NCI-H1417 treated with DMSO at 0.1 percent for 48 hours (cell line): ENCODE measurements at places on chromosomes 12 and 14.

GRCh38 chr14:44895716-44896115, 66.0 kb downstream of the KLHL28 start:
- DNase-seq = no peak

DNA sequence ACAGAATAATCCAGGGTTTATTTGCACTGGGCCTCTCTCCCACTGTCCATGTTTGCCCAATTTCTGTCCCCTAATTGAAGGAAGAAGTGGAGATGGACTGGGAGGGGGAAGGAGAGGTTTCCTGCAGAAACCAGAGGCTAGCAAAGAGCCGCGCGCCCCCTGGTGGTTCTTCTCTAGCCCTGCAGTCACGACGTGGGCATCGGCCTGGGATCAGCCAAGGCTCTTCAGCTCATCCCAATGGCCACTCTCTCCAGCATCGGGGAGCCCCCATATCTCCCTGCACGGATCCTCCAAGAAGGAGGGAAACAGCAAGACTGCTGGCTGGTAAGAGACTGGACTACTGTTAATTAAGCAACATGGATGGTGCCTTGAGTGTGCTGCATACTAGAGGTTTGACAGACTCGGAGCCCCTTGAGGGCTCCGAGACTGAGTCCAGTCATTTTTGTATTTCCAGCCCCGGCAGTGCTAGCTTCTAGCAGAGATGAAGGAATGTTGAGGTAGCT, 18.7 kb downstream of the ZBTB39 start:
- DNase-seq = peak; percentile 16

- DNase-seq = no peak
These were observed 96.5 kb upstream of the NCOR2 start for GRCh38 chr12:124663771-124664366.

DNA sequence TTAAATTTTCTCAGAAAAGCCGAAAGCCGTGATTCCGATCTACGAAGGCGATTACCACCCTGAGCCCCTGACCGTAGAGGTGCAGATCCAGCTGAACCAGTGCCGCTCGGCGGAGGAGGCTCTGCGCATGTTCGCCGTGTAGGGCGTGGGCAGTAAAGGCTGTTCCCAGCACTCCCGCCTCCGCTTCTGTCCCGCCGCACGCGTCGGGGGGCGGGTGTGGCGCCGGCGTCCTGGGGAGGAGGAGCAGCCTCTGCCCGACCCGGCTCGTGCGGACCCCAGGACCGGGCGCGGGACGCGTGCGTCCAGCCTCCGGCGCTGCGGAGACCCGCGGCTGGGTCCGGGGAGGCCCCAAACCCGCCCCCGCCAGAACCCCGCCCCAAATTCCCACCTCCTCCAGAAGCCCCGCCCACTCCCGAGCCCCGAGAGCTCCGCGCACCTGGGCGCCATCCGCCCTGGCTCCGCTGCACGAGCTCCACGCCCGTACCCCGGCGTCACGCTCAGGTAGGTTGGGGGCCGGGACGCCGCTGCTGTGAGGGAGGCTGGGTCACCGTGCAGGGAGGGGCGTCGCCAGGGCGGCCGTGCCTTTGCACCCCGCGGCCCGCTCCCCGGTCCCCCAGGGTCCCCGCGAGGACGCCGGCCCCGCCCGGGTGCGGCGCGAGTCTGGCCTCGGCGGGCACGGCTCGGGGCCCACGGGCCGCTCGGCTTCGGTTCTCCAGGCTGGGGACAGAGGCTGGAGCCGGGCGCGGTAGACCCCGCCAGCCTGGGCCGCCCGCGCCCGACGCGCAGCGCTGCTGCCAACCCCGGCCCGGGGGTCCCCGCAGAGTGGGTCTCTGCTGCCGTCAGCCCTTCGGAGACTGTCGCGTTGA, at the start of gene B3GNT4:
Gene B3GNT4, plus strand, starts transcription at position 409 of the 866 bp plus-strand sequence. CDS start 910 bp downstream, outside the sequence.
- no peak for DNase-seq

DNA sequence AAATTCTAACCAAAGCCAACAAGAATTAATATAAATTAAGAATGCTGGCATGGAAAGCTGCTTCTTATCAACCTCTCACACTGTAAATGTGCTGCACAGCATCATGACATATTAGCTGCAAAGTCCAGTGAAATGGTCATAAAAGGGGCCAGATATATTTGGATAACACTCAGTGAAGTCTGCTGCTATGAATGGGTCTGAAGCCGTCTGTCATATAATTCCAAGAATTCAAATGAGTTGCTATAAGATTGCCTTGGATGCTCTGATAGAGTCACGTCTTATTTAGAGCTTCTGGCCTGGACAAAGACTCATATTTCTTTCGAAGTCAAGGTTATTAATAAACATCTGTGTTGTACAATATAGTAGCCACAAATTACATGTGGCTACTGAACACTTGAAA, 54.3 kb upstream of the OVCH1 start:
- no peak for DNase-seq

DNA sequence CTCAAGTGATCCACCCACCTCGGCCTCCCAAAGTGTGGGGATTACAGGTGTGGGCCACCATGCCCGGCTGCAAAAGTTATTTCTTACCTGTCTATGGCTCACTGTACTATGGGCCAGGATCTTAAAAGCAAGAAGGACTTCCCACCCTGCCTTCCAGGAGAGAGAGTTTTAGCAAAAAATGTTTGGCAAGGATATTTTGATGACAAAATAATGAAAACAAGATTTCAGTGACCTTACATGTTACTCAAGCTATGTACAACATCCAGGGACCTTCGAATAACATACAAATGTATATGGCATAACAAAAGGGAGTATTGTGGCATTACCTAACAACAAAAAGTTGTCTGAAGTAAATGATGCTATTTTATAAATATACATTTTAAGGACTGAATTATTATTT, 55.1 kb downstream of the ANO6 start:
- DNase-seq = no peak

- no peak for DNase-seq
These were observed 44.7 kb downstream of the RIMKLB start for GRCh38 chr12:8742501-8742900.

DNA sequence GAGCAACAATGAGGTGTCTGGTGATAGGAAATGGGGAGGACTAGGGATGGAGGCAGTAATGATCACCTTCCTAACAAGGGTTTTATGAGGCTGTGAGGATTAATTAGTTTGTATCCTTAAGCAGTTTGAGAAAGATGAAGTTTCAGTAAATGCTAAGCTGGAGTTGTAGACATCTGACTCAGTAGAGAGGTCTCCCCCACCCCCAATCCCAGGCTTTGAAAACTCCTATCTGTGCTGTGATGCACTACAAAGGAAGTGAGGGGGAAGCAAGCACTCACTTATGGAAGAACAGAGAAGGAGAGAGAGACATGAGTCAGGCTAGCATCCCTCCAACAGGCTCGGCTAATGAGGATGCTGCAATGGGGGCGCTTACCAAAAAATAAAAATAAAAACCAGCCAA, 5.5 kb upstream of the BCL11B start:
- DNase-seq = no peak

DNA sequence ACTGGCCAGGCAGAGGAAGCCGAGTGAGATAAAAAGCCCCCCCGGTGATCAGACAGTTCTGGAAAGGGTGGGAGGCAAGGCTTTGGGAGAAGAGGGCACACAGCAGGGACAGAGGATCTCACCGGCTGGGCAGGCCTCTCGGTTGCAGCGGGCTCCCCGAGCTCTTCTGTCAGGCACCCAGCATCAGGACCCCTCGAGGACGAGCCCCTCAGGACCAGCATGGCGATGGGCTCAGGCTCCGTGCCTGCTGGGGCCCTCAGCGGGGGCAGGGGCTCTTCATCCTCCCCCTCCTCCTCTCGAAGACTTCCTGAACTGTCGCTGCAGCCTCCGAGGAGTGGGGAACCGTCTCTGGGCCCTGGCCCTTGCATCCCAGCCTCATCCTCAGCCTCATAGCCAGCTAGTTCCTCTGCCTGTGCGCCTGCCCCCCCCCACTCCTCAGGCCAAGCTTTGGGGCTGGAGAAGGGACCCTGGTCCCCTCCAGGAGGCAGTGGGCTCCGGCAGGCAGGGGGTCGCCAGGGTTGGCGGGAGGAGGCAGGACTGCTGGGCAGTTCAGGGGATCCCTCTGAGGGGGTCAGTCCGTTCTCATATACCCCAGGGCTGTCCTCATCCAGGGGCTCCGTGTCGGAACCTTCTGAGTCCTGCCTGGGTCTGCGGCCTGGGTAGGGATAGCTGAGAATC, 3.4 kb upstream of the AP1G2 start:
- DNase-seq = no peak
